ENCODE measurements at places on chromosomes 3 and 15.

GRCh38 chr3:38519000-38519399 is 22.9 kb downstream of the EXOG start:
- DNase-seq, result no peak

DNA sequence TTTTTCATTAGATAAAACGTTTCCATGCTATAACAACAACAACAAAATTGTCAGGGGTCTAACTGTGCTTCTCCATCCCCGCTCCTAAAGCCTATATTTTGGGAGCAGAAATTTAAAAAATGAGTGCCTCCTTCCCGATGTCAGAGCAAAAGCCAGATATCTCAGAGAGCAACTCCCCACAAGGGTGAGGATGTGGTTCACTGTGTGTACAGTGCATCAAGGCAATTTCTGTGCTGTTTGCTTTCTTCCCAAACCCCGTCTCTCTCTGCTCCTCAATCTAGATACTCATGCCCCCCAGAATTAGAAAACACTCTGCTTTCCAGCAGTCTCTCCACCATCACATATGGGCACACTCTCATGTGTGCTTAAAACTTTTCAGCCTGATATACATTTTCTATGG is 76.7 kb upstream of the MBNL1 start:
- DNase-seq, result no peak

GRCh38 chr15:61159901-61160300 is 69.2 kb downstream of the RORA start:
- DNase-seq, result no peak

DNA sequence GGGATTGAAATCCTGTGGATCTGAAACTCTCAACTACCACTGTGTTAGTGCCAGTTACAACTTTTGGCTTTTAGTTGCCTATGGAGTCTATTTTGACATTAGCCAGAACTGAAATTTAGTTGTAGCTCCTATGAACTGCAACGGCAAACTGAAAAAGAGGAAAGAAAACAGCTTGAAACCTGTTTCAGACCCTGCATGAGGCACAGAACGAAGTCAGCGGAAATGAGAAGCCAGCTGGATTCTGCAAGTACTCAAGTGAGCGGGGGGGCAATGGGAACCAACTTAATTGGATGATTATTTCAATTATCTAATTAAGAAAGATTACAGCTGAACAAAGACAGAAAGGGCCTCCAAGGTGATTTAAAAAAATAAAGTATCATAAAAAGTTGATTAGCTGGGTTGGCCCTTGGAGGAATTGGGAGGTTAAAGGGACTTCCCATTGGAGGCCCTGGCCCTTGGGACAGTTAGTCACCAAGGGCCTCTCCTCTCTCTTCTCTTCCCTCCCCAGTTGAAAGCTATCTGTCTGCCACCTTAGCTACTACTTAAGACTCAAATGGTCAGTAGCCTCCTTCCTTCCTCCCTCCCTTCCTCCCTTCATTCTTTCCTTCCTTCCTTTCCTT is 352.1 kb downstream of the SHQ1 start:
- no peak for DNase-seq

- DNase-seq, result no peak
Measured at GRCh38 chr3:56790016-56790821, 11.5 kb downstream of the ARHGEF3 start.

- no peak for DNase-seq
Measured at GRCh38 chr3:12722226-12722625, 36.8 kb downstream of the TMEM40 start.

- no peak for DNase-seq
Measured at GRCh38 chr3:187084126-187084525, 55.2 kb downstream of the RPL39L start.

DNA sequence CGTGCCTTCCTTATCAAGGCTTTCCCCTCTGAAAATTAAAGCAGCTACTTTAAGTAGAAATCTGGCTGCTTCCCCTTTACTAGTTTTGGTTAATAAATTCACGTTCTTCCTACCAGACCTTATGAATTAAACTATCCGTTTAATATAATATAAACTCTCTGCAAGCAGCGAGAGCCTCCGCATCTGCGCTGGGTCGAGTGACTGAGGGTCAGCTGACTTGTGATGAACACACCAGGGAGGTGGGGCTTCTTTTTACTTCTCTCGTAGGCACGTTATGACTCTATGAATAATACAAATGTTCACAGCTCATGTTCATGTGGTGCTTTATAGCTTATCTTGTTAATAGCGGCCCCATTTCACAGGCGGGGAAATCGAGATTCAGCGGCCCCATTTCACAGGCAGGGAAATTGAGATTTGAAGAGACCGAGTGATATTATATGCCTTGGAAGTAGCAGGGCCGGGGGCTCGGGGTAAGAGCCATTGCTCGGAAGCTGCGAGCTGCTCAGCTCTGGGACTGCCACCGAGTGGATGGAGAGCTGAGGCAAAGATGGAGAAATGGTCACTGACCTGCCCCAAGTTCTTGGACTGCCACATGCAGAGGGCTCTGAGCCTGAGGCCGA is 8.3 kb downstream of the MUC4 start:
- DNase-seq, result no peak

GRCh38 chr3:123071146-123071545 is 4.3 kb downstream of the PDIA5 start:
- no peak for DNase-seq

- no peak for DNase-seq
Measured at GRCh38 chr3:138493804-138494606, 59.6 kb downstream of the ESYT3 start.

DNA sequence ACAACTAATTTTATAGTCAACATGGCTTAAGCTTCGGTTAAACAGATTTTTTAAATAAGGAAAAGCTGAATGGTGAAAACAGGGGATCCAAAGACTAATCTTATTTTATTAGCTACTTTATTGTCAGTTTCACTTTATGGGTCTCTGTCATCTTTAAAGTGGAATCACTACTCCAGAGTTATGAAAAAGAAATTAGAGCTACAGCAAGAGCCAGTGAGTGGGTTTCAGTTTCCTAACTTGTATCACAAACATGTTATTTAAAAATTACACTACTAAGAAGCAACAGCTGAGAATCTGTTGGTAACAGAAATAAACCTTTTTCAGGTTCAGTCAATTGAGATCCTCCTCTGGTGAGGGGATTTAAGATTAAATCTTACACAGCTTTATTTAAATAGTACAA is 10.0 kb downstream of the PHC3 start:
- no peak for DNase-seq

DNA sequence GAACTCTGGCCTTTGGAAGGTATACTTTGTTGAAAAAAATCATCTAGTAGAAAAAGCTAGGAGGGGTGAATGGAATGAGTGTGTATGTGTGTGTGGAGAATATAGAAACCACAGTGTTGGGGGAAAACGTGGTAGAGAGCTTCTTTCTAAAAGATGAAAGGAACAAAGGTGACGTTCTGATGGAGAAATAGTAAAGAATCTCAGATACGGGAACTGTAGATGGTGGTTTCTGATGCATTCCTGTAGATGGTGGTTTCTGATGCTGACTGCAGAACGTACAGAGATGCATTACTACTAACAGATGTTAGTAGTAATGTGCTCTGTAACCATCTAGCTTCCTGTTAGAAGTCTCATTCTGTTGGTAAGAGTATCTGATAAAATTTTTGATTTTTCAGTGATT is 60.2 kb downstream of the VPS8 start:
- DNase-seq, result no peak

DNA sequence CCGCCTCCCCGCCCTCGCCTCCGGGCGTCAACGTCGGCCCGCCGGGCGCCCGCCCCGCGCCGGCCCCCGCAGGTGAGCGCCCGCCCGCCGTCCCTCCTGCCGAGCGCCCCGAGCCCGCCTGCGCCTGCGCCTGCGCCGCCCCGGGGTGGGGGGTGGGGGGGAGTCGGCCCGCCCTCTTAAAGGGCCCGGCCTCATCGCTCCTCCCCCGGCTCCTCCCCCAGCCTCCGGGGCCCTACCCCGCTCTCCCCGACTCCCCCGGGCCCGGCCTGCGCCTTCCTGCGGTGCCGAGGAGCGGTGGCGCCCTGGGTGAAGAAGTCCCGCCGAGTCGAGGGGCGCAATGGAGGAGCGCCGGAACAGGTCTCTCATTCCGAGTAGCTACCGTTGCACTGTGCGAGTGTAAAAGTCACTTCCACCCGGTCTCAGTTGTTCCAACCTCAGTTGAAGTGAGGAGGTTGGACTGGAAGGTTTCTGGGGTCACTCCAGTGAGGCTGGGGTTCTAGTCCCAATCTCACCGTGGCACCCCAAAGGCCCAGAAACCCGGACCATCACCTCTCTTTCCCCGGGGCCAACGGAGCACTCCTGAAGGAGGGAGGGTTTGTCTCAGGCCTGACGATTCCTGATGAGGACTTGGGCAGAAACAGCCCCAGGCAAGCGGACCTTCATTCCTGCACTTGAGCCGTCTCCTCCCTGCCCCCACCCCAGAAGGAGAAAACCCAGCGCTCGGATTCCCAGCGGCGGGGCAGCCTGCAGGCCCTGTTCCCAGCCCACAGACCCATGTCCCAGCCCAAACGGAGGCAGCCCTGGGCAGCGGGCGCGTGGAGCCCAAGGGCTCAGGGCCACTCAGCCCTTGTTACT is 1.5 kb upstream of the TNK2 start:
- DNase-seq, result peak; percentile 87

DNA sequence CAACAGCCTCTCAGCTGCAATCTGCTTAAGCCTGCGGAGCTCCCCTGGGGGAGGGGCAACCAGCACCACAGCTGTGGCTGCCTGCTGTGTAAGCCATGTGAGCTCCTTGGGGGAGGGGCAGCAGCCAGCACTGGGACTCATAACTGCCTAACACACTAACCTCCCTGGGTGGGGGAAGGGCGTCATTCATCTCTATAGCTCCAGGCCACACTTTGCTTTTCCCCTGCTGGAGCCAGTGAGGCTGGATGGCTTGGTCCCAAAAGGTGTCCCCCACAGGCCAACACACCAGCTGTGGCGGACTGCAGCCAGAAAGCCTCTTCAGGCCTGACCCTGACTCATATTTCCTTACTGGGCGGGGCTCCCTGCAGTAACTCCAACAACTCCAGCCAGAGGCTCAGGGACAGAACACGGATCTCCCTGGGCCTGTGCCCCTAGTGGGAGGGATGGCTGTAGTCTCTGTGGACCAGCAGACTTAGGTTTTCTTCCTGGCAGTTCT is 129.8 kb downstream of the PPM1L start:
- DNase-seq, result no peak

DNA sequence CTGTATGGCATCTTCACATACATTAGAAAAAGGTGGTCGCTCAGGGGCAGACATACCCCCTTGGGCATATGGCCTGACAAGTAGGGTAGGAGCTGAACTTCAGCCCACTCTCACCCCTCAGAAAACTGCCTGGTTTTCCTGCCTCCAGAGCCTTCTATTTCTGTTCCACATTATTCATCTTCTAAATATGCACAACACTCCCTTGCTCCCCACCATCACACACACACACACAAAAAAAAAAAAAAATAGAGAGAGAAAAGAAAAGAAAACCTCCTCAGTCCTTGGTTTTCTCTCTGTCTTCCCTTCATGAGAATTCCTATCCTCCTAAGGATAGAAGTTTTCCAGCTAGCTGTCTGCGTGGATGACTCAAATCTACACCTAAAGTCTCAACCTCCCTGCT is 5.6 kb upstream of the ROPN1 start:
- DNase-seq, result no peak

DNA sequence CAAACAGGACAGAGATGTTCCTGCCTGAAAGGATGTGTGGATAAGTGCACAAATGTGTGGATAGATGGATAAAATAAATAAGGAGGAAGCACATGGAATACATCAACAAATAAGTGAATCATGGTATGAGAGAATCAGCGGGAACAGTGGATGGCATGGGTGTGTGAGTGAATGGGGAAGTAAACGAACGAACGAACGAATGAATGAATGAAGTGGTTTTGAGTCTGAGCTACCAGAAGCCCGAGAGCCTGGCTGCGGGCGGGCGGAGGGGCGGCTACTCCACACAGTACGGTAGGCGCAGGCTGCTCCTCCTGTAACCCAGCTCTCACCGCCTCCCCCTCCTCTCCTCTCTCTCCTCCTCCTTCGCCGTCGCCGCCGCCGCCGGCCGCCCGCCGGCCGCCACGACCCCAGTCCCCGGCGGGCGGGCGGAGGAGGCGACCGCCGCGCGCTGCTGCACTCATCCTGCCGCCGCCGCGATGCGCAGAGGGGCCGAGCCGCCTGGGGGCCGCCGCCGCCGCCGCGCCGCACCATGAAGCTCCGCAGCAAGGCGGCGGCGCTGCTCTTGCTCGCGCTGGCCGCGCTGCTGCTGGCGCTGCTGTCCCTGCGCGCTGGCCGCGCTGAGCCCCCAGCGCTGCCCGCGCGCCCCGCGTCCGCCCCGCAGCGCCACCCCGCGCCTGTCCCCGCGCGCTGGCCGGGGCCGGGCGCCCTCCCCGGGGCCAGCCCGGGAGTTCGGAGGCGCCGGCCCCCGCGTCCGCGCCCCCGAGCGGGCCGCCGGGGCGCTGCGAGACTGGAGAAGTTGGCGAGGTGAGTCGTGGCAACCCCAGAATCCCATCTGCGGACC is at the start of gene GXYLT2:
GXYLT2 (plus strand) TSS at position 342 of the 841 bp plus-strand sequence; CDS start at position 530, 188 bp downstream.
- no peak for DNase-seq

DNA sequence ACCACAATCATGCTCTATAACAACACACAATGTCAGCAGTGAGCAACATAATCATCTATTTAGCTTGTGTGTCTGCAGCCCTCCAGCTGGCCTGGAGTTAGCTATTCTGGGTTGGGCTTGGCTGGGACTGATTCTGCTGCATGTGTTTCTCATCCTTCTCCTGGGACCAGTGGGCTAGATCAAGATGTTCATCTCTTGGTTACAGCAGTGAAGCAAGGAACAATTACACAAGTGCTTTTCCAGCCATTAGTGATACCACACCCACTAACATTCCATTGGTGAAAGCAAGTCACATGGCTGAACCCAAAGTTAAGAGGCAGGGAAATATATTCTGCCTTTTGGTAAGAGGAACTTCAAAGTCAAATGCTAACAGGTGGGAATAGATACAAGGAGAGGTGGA is 14.6 kb downstream of the NUDT16 start:
- DNase-seq, result no peak

GRCh38 chr3:161915418-161915750 is 418.8 kb downstream of the OTOL1 start:
- DNase-seq, result no peak

- no peak for DNase-seq
Measured at GRCh38 chr15:67136802-67137201, 71.4 kb downstream of the SMAD3 start.

GRCh38 chr15:60118146-60118545 is 114.0 kb downstream of the FOXB1 start:
- DNase-seq, result no peak

DNA sequence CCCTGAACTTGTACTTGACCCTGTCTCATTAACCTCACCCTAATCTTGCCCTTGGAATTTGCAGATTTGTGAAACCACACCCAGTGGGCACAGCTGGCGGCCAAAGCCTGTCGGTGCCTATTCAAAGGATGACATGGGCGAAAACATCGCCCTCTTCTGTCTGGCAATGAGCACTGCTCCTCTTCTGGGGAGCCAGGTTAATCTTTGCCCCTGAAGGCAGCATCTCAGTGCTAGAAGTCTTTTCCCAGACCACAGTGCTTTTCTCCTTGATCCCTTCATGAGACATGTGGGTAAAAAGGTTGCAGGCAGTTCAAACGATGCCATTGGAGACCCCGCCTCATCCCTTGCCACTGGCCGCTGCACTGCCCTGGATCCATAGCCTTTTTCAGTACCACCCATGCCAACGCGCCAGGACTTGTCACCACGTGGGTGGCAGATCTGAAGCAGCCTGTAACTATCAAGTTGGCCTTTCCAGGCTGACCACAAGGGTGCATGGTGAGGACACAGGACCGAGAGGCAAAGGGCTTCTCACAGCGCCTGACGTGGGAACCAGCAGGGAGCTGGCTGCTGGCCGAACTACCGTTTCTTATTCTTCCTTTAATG is 6.5 kb upstream of the DNASE1L3 start:
- peak; percentile 21 for DNase-seq

Measured in activated CD4-positive, CD25-positive, alpha-beta regulatory T cell (primary cell).